Cortex of kidney (tissue), 1 donor: ENCODE measurements at places on chromosomes 3 and 15.

- DNase-seq = no peak
Observed at GRCh38 chr3:178558637-178559036, 22.4 kb downstream of the KCNMB2 start.

GRCh38 chr3:184338511-184338945, 1.1 kb downstream of the FAM131A start:
- no peak for DNase-seq

GRCh38 chr15:59273234-59273633, 66.6 kb downstream of the LDHAL6B start:
- no peak for DNase-seq

GRCh38 chr3:122942239-122942638, 85.3 kb downstream of the SEMA5B start:
- no peak for DNase-seq

DNA sequence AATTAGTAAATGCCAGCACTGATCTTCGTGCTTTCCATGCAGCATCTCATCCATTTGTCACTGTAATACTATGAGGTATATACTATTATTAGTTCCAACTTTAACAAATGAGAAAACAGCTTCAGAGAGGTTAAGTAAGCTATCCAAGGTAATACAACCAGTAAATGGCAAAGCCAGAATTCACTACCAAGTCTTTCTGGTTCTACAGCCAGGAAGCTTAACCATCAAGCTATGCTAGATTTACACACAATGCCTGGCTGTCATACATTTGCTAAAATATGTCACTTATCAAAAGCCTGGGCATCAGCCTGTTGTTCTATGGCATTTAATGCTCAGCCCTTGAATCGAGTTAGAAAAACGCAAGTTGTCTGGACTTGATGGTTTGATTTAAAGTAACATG, 32.6 kb downstream of the TMOD2 start:
- no peak for DNase-seq

DNA sequence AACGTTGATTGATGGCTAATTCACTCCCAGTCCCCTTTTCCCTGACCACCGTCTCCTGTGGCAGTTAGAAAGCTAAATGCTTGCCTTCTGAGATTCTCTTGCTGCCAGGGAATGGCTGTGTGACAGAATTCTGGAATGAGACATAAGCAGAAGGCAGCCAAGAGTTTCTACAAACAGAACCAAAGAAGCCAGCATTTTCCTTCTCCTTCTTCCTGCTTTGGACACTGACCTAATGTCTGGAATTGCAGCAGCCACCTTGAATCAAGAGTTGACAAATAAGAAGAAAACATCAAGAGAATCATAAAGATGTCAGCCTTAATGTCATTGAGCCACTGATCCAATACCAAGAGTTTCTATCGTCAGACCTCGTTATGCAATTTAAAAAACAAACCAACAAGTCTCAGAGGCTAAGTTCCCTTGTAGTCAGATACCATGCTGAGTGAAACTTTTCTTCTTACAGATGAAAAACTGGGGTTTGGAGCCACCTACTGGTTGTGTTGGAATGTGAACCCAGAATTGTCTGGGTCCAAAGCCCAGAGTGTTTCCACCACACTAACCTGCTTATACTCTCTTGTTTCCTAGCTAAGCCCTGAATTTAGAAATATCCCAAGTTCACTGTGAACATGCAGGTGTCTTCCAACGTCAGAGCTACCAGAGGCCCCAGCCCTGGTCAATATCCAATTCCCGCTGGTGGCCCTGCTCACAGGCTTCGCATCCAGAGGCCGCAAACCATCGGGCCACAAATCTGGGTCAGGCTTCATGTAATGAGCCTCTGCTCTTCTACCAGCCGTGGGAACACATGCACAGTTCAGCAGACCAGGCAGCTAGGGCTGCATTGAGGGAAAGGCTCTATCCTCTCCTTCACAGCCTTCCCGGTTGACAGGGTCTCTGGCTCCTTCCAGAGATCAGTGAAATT, 42.5 kb downstream of the MCF2L2 start:
- DNase-seq = no peak

- DNase-seq = no peak
Observed at GRCh38 chr3:53156368-53156834, 4.6 kb upstream of the PRKCD start.
